ENCODE measurements at places on chromosomes 1 and 21. TPM values are rescaled to one million over a fixed set of nuclear protein-coding genes. Genes with fewer than 3 reads are reported as not detected.

PLA2G4A gene
- 17.4 TPM for total RNA-seq

HRNR gene
- total RNA-seq: not detected

GPR61 gene
- not detected for total RNA-seq

ERICH3 gene
- under 0.01 TPM for total RNA-seq

KRTAP19-3 gene
- not detected for total RNA-seq

AK5 gene
- total RNA-seq: 46.1 TPM

TBX15 gene
- total RNA-seq: 20.9 TPM

OLIG2 gene
- not detected for total RNA-seq

IVL gene
- total RNA-seq: not detected

LCE1A gene
- not detected for total RNA-seq

HJV gene
- not detected for total RNA-seq

CD5L gene
- not detected for total RNA-seq

NBPF6 gene
- not detected for total RNA-seq

SLC25A34 gene
- total RNA-seq: 0.47 TPM

NSL1 gene
- total RNA-seq: 10.5 TPM

DYRK3 gene
- 19.7 TPM for total RNA-seq

ST6GALNAC3 gene
- total RNA-seq: 0.12 TPM

FAM3B gene
- total RNA-seq: not detected

RGS8 gene
- not detected for total RNA-seq

AQP10 gene
- 0.12 TPM for total RNA-seq

UBE2U gene
- total RNA-seq: not detected

NTPCR gene
- 17.4 TPM for total RNA-seq

KLHL20 gene
- 32.4 TPM for total RNA-seq

GRHL3 gene
- total RNA-seq: not detected

KIAA0040 gene
- 0.47 TPM for total RNA-seq

GNAT2 gene
- total RNA-seq: not detected

SLAMF9 gene
- total RNA-seq: 0.38 TPM

CDC20 gene
- total RNA-seq: 18.9 TPM

TMEM240 gene
- 5.6 TPM for total RNA-seq

RPTN gene
- not detected for total RNA-seq

PRRX1 gene
- 167 TPM for total RNA-seq

EFHD2 gene
- 5.6 TPM for total RNA-seq

MMEL1 gene
- not detected for total RNA-seq

MYOG gene
- total RNA-seq: not detected

KCNN3 gene
- not detected for total RNA-seq

PGLYRP3 gene
- total RNA-seq: not detected

RBP7 gene
- total RNA-seq: 1.9 TPM

SH3GLB1 gene
- 39.0 TPM for total RNA-seq

PLD5 gene
- not detected for total RNA-seq

INKA2 gene
- 1.1 TPM for total RNA-seq

Measured in smooth muscle cell of the coronary artery (primary cell).